ENCODE measurements at places on chromosomes 5 and 9.
A peak's percentile ranks its signal among the peaks of the same experiment; 100 is the strongest.

- no peak for DNase-seq
Measured at GRCh38 chr5:32769711-32770110, 58.6 kb downstream of the NPR3 start.

DNA sequence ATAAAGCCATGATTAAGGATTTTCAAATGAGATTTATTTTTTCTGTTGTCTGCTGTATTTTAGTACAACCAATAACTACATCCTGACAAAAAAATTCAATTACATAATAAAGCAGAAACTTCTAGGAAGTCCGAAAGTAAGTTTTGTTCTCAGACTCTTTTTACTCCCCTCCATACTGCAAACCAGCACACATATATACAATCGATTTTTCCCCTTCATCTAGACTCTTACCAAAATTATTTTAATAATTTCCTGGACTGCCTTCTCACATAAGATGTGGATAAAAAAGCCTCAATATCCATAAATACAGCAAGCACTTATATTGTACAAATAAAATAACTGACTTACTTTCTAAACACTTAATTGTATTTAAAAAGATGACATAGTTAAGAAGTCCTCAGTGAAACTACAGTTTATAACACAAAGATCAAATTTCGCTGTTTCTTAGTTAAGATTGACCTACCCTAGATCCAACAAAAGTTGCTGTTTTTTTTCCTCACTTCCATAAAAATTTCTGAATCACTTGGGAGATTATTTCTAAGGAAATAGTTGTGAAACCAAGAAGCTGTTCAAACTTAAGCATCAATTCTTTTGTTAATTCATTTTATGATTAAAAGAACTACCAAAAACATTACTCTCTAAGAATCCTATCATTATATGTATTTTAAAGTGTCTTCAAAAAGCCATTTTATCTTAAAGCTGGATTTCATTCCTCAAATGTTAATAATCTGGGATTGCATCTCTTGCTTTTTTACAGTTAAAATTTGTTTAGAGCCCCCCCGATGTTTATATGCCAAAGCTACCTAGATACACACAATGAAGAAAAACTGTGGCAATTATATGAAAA, 74.7 kb upstream of the IFNE start:
- no peak for DNase-seq

DNA sequence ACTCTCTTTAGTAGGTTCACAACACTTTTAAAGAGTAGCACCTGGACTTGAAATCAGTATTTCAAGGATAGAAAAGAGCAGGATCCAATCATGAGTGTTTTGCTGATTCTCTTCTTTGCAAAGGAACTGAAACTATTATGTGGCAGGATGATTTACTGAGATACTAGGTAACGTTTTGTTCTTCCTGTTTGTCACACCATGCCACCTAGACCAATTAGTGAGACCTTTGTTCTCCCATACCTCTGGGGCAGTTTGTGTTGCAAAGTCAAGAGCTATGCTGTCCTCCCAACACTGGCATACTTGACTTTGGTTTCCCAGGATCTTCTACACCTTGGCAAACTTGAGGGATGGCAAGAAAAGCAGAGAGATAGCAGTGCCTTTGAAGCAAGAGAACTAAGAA, 43.4 kb downstream of the PPP1R2B start:
- DNase-seq = no peak

- DNase-seq = peak; percentile 39
Measured at GRCh38 chr5:66757219-66757833, 161.1 kb downstream of the MAST4 start.

GRCh38 chr5:164614707-164615106, 1109.3 kb downstream of the MAT2B start:
- DNase-seq = no peak

- DNase-seq = no peak
Measured at GRCh38 chr5:138936968-138937345, 61.8 kb upstream of the LRRTM2 start.

DNA sequence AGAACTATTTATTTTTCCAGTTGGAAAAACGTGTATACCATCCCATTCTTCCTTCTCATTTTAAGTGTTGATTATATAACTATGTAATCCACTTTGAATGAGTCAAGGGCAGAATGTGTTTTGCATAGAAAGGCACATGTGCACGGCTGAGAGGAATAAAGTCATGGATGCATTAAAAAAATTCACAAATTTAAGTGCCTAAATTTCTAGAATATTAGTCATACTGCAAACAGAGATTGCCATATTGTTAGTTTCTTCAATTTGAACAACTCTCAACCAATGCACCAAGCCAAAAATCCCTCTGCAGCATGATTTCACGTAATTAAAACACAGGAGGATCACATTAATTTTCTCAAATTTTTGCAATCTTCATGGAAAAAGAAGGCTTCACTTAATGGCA, 166.3 kb downstream of the MPDZ start:
- no peak for DNase-seq

DNA sequence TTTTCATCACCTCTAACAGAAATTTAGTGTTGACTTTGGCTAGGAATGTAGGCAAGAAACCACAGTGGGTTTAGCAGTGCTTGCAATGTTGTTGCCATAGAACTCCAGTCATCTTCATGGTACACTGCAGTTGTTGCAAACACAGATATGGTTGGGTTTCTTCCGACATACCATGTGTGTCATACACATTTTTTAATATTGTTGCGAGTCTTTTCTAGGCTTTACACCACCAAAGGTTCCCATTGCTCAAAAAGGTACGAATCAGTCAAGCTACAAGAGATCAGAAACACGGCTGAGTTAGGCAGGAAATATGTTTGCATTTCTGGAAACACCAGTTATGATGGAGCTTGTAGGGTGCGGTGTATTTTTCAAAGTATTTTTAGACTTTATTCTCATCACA, 172.4 kb downstream of the SYK start:
- DNase-seq = no peak

DNA sequence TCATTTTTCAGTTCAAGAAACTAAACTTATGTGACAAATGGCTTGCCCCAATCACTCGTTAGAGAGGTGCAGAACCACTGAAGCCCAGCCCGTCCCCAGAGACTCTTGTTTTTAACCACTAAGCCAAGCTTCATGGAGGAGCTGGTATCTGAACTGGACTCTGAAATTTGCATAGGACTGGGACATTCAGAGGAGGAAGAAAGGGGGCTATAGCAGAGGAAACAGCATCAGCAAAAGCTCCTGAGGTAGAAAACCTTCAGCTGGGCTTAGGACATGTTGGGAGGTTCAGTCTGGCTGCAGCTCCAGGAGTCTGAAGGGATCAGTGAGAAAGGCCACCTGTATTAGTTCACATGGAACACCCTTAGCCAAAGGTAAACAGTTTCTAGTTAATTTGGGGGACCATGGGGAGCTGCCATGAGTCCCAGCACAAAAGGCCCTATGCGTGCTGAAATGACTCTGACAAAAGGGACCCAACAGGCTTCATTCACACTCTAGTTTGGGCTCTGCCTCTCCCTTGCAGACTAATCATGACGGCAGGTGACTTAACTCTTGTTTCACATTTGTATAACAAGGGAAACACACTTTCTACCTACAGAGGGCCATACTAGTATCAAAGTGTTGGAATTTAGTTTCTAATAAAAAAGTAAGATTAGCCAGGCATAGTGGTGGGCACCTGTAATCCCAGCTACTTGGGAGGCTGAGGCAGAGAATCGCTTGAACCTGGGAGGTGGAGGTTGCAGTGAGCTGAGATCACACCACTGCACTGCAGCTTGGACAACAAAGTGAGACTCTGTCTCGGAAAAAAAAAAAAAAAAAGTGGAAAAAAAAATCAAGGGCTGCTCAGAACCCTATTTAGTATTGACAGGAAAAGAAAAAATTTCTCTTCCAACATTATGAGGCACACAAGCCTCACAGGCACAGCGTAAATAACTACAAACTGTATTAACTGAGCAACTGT, 10.2 kb downstream of the FBXO10 start:
- no peak for DNase-seq

DNA sequence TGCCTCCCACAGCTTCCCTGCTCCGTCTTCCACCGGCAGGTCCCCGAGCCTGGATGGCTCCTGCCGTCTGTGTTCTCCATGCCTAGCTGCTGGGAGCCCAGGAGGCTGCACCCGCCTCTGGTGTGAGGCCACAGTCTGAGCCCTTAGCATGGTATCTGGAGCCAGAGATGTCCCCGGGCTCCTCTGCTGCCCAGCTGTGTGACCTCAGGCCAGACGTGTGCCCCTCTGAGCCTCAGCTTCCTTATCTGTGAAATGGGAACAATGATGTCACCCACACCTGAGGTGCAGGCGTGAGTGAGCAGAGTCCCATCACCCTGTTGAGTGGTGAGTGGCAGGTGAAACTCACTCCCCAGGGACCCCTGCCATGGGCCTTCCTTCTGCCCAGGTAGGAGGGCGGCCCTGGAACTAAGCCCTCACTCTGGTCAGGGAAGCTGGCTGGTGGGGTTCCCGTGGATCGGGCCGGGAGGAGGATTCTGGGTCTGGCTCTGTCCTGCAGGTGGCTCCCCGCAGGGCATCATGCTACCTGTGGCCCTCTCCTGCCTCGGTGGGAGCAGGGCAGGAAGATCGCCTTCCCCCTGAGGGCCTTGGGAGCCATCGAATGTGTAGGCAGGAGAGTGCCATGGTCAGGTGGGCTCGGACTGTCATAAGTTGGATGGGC, 239.0 kb downstream of the PBX3 start:
- no peak for DNase-seq

Data from activated CD8-positive, alpha-beta T cell treated with anti-CD3 and anti-CD28 coated beads, Interleukin-2, amount 10 ng/mL, durations not matched to agents 7 days and 5 days (primary cell).